Fibroblast of lung (primary cell): ENCODE measurements at places on chromosomes 1 and 21.
A peak's percentile ranks its signal among the peaks of the same experiment; 100 is the strongest.

GRCh38 chr1:245016700-245017099 lies 138.1 kb upstream of the KIF26B start:
- DNase-seq: no peak

- no peak for DNase-seq
Measured at GRCh38 chr1:111598544-111598943, 21.0 kb upstream of the RAP1A start.

DNA sequence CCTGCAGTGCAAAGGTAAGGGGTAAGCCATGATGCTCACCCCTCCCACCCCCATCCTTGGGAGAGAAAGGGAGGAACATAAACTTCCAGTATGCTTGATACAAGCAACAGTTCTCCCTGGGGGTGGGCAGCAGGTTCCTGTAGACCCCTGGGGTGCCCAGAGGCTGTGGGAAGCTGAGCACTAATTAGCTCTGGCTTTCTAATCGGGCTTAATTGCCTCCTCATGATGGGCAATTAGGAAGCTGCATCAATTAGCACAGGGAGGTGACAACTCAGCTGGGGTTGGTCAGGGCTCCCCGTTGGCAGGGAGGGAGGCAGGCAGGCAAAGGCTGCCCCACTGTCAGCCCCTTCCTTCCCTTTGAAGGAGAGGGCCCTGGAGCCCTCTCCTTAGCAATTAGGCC lies 15.7 kb upstream of the LMNA start:
- no peak for DNase-seq

- peak; percentile 51 for DNase-seq
Measured at GRCh38 chr1:212012034-212012740, 23.2 kb downstream of the INTS7 start.

DNA sequence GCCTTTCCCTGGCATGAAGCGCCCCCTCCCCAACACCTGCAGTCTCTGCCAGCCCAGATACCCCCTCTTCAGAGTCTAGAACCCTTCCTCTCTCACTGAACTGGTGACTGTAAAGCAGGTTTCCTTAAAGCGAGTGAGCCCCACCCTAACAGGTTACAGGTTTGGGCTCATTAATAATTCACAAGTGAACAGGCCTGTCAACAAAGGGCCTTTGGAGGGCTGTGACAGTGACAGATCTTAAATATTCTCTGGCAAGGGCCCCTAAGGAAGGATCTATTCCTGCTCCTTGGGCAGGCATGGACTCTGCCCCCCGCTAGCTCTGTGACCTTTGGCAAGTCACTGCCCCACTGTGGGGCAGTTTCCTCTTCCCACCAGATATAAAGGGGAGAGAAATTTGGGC lies 5.6 kb upstream of the TTC39A start:
- DNase-seq: no peak

- no peak for DNase-seq
Measured at GRCh38 chr1:33972676-33973395, 109.0 kb downstream of the HMGB4 start.

- no peak for DNase-seq
Measured at GRCh38 chr1:54795841-54796468, 5.2 kb downstream of the TTC22 start.

DNA sequence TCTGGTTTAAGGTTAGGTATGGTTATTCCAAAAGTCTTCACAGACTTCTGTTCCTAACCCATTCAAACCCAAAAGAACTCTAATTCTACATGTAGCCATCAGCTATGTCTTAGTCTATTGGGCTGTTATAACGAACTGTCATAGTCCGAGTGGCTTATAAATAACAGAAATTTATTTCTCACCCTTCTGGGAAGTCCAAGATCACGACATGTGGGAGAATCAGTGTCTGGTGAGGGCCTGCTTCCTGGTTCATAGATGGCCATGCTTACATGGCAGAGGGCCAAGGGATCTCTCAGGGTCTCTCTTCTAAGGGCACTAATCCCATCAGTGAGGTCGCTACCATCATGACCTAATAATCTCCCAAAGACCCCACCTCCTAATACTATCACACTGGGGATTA lies 103.0 kb upstream of the PPP2R5A start:
- no peak for DNase-seq

DNA sequence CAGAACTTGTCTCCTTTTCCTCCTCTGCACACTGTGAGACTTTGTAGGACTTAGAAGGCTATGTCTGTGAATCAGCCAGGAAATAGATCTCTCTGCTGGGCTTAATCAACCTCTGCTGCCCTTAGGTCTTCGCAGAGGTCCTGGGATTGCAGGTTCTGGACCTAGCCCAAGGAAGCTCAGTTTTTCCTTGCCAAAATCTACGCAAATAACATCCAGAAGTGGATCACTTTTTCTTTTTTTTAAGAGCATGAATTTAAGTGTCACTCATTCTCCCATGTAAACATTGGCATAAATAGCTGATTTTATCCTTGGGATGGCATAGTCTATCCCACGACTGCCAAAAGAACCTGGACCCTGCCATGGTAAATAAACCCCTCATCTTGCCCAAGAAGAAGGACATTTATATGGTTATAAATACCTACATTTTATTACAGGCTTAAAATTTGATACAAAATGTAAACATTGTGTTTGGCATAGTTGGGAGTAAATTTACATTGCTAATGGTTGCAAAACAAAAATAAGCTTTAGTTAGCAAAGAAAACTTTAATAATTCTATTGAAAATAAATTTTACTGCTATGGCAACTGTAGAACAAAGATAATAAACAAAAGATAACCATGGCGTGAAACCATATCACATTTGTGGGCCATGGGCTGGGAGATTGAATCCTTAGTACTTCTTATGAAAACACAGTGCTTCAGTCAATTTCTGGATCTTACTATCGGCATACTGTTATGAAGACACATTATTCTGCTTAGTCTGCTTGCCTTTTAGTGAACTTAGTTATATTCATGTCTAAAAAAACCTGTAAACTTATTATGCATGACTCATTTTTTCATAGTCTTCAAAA lies 24.5 kb upstream of the DISC1 start:
- DNase-seq: no peak

GRCh38 chr1:82515650-82516049 lies 714.9 kb downstream of the ADGRL2 start:
- DNase-seq: peak; percentile 98
